NCI-H69 (cell line): ENCODE measurements at places on chromosomes 1 and 21.
A peak's percentile ranks its signal among the peaks of the same experiment; 100 is the strongest.

GRCh38 chr1:197984289-197984688 lies 67.1 kb downstream of the LHX9 start:
- no peak for DNase-seq

DNA sequence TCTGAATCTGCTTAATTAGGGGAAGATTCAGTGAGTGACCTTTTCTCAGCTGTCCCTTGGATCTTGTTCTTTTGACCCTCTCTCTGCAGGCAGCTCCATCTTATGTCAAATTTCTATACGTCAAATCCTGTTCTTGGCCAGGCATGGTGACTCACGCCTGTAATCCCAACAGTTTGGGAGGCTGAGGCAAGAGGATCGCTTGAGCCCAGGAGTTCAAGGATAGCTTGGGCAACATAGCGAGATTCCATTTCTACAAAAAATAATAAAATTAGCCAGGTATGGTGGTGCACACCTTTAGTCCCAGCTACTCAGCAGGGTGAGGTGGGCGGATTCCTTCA lies 12.3 kb upstream of the CDC42 start:
- no peak for DNase-seq

- peak; percentile 30 for DNase-seq
Observed at GRCh38 chr1:88608139-88608943, 75.7 kb upstream of the PKN2 start.

DNA sequence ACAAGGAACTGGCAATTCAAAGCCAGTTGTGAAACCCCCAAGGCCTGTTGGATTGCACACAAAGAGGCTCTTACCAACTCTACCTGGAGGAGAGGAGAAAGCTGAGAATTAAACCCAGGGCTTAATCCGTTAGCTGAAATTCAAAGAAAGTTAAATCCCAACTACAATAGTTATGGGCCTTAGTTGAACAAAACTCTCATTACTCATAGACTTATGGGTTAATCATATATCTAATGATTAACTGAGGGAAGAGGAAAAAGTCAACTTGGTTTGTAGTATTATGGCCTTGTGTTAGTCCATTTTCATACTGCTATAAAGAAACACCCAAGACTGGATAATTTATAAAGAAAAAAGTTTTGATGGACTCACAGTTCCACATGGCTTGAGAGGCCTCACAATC lies 838.2 kb upstream of the ADGRL2 start:
- DNase-seq: no peak

DNA sequence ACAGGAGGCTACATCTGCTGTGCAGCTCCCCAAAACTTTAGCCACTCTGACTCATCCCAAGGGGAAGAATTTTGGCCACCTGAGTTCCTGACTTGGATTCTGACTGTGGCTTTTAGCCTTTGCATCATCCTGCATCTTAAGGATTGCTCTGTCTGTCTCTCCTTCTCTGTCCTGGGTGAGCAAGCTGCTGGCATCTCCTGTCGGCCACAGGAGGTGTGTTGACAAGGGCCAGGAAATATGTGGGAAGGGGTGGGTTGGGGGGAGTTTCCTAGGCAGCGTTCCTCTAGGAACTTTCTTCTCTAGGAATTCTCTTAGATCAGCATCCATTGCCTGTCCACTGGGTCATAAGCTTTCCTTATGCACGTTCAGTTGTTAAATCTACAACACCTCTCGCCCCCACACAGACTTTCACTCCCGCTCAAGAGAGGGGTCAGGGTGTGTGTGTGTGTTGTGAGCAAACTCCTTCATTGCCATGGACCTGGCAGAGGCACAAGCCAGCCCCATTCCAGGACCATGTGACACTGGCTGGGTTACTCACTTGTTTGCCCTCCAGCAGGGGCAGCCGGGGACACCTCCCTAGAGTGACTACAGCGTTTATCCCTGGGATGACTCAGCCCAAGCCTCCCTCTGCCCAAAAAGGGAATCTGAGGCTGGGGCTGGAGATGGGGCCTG lies 145.0 kb upstream of the DUSP10 start:
- peak; percentile 83 for DNase-seq

GRCh38 chr21:25461725-25462124 lies 145.6 kb downstream of the MRPL39 start:
- DNase-seq: no peak

- no peak for DNase-seq
Observed at GRCh38 chr1:195332102-195332501, 1276.1 kb downstream of the KCNT2 start.

GRCh38 chr1:157119448-157119847 lies 18.7 kb downstream of the ETV3 start:
- no peak for DNase-seq

GRCh38 chr1:24250224-24250623 lies 63.1 kb upstream of the IFNLR1 start:
- DNase-seq: no peak

DNA sequence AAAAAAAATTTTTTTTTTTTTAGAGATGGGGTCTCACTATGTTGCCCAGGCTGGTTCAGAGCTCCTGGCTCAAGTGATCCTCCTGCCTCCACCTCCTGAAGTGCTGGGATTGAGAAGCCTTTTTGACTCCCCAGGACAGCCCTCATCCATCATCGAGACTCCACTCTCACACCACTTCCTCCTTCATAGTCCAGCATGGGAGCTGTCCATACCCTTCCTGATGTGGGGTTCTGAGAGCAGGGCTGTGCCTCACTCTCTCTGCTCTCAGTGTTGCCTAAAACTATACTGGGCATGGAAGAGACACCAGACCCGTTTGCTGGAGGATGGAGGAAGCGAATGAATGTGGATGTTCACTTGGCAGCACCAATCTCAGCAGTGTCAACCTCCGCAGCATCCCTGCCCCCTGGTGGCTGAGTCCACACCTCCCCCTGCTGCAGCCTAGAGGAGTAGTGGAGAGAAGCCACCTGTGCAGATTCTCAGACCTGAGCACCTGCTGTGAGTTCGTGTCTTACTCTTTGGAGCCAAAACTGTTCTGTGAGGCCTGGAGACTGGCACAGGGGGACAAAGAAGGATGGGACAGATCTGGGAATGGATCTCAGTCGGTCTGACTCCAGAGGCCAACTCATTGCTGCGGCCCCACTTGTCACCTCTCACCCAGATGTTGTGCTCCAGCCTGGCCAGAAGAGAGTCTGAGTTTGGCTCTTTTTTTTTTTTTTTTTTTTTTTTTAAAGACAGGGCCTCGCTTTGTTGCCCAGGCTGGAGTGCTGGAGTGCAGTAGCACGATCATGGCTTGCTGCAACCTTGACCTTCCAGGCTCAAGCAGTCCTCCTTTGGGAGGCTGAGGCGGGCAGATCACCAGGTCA lies 17.7 kb downstream of the TINAGL1 start:
- DNase-seq: peak; percentile 77

DNA sequence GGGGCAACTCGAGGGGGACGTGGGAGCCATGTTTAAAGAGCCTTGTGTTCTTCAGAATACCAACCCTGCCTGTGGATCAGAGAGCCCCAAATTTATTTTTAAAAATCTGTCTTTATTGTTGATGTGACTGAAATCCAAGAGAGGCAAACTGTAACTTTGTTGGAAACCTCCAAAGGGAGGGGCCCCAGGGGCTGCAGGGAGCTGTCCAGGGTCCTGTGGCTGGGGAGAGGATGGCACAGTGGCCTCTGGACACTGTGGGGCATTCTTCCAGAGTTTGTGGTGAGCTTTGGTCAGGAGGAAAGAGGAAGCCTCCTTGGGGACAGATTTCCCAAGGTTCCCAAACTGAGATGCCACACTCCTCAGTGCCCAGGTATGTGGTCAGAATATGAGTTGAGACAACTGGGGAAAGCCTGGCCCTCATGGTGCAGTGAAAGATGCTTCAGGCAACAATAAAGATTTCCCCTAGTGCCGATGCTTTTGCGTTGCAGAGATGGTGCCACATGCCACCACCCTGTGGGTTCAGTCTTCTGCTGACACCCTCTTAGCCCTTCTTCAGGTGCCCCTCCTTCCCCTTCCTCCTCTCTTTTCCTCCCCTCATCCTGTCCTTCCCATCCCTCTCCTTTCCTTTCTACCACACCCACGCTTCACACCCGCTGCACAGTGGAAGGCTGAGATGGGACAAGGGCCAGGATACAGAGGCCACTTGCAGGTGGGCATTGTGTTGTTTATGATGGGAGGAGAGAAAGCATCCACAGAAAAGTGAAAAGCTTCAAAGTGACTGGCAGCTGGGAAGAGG lies 122.1 kb downstream of the UCK2 start:
- no peak for DNase-seq
